Cardiac muscle cell (in vitro differentiated cells and primary cell): ENCODE measurements at places on chromosomes 2 and 18. TPM values are rescaled to one million over a fixed set of nuclear protein-coding genes. Genes with fewer than 3 reads are reported as not detected.

The DSG1 gene
- not detected in 2 replicates for total RNA-seq

The CDH7 gene
- 0.32 and 0.74 TPM in 2 replicates for total RNA-seq

The ATL2 gene
- total RNA-seq, result 39.8 and 86.5 TPM in 2 replicates

The EIF5B gene
- 13.4 and 14.5 TPM in 2 replicates for total RNA-seq

- no peak overlapping the region for H3K27ac ChIP-seq
- H3K4me3 ChIP-seq, result no peak overlapping the region
- no peaks in the 10 kb centered on the region for H3K27me3 ChIP-seq
- no peak for DNase-seq
- H3K36me3 ChIP-seq, result no peaks in the 10 kb centered on the region
Observed at GRCh38 chr18:10499230-10499629, 26.6 kb upstream of the NAPG start.
